Foreskin melanocyte (primary cell): ENCODE measurements at places on chromosomes 7 and 10.

GRCh38 chr7:128114806-128115205, 83.6 kb upstream of the LRRC4 start:
- DNase-seq, result no peak

DNA sequence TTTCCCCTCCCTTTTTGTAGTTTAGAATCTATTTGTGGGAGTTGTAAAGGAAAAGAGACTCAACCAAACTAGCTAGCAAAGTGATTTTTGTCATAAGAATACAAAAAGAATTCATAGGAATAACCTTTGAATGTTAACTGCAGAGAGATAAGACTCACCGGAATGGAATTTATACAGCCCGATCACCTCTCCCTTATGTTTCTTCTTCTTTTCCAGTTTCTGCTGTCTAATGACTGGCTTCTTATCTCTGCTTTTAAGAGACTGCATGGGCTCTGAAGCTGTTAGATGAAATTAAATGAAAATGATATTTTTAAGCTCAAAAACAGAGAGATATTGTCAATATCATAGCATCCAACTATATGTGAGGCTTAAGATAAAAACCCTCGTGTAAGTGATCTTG, 1095.9 kb downstream of the REEP3 start:
- no peak for DNase-seq

- DNase-seq, result no peak
Observed at GRCh38 chr7:23714150-23714464, 4.1 kb downstream of the STK31 start.

GRCh38 chr7:12303062-12303461, 92.0 kb downstream of the TMEM106B start:
- DNase-seq, result no peak

DNA sequence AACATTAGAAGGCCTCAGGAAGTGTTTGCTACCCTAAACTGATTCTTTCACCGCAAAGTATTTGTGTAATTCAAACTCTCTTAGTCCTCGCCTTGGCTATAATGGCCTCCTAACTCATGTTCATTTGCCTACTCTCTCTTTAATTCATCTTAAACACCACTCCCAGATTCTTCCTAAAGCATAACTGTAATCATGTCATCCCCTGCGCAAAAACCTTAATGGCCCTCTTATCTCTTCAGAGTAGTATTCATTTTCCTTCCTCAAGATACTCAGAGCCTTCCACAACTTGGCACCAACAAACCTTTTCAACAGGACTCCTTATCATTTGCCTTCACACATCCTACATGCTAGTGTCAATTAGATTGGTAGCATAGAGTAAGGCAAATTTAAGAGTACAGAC, 42.9 kb downstream of the CSTF2T start:
- no peak for DNase-seq

- no peak for DNase-seq
Observed at GRCh38 chr7:112853422-112853821, 63.2 kb upstream of the TMEM168 start.

GRCh38 chr7:69762821-69763352, 164.6 kb downstream of the AUTS2 start:
- no peak for DNase-seq

GRCh38 chr7:142001163-142001874, 5.6 kb downstream of the MGAM start:
- no peak for DNase-seq
